ENCODE measurements at places on chromosomes 2 and 18. TPM values are rescaled to one million over a fixed set of nuclear protein-coding genes. Genes with fewer than 3 reads are reported as not detected.

DNA sequence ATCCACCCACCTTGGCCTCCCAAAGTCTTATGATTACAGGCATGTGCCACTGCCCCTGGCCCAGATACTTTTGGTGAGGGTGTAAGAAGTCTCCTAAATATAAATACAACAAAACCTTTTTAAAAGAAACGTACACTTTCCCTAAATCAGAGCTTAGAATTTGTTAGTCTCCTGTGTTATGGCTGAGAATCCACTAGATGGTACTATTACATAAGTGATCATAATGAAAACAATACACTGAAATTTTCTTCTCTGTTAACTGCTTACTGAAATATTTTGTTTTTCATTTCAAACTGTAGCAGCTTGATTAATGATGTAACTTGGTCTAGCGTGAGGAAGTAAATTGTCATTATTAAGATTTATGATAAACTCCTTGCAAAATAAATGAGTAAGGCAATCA lies 74.8 kb upstream of the FAM98A start:
- DNase-seq = no peak

GRCh38 chr2:218082586-218083351 lies 13.7 kb downstream of the RUFY4 start:
- no peak for DNase-seq

The RGPD4 gene
- not detected for total RNA-seq

DNA sequence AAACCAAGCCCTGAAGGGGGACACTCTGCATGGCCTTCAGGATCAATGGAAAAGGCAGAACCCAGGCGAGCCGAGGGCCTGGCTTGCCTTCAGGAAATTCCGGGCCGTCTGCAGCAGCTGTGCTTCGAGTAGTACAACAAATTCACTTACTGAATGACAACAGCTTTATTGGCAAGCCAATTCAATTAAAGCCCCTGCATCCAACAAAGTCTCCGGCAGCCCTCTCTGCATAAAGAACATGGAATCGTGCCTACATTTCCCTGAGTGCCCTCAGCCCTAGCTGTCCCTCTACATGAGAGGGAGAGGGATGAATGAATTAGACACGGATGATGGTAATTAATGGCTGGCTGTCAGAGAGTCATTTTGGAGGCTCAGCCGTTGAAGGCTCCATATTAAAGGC lies 189.0 kb downstream of the BCL11A start:
- DNase-seq = no peak

The SOS1 gene
- total RNA-seq = 229 TPM

The SPATA3 gene
- total RNA-seq = not detected

Measured in activated CD4-positive, alpha-beta memory T cell treated with anti-CD3 and anti-CD28 coated beads, Interleukin-2, amount 10 ng/mL, durations not matched to agents 7 days and 5 days (primary cell).